ENCODE measurements at places on chromosomes 1 and 21.

- no peak for DNase-seq
Observed at GRCh38 chr21:29718081-29718815, 221.5 kb downstream of the GRIK1 start.

DNA sequence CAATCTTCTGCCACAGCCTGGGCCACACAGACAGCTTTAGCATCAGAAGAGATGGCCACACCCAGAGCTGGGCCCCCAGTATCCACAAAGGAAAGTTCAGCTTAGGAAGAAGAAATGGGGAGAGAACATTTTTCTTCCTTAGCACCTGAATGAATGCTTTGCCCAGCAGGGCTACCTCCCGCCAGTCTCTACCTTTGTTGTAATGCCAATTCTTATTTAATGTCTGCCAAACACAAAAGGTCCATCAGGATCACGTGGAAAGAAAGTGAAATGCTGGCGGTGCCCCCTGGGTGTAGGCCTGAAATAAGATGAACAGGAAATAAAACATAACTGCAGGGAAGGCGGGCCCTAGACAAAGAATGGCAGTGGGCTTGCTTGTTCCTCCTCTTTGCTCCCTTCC lies 125.6 kb downstream of the CACNA1E start:
- no peak for DNase-seq

DNA sequence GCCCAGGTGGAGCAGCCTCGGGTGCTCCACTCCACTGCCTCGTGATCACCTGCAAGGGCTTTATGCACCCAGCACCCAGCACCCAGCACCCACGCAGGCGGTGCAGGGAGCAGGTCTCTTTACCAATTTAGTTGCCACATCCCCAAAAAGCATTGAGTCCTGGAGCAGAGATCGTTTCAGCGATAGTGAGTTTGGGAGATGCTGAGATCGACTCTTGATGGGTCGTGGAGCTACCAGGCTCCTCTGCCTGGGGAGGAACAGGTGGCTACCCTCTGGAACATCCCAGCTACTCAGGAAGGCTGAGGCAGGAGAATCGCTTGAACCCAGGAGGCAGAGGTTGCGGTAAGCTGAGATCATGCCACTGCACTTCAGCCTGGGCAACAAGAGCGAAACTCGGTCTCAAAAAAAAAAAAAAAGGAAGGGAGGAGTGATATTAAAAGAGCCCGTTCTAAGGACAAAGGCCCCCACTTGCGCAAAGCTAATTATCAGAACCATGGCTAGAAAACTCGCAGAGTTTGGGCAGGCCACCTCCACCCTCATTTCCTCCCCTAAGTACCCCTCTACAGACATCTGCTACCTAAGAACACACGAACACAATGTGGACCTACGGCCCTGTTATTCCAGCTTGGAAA lies 106.5 kb upstream of the SLC45A1 start:
- DNase-seq, result no peak

DNA sequence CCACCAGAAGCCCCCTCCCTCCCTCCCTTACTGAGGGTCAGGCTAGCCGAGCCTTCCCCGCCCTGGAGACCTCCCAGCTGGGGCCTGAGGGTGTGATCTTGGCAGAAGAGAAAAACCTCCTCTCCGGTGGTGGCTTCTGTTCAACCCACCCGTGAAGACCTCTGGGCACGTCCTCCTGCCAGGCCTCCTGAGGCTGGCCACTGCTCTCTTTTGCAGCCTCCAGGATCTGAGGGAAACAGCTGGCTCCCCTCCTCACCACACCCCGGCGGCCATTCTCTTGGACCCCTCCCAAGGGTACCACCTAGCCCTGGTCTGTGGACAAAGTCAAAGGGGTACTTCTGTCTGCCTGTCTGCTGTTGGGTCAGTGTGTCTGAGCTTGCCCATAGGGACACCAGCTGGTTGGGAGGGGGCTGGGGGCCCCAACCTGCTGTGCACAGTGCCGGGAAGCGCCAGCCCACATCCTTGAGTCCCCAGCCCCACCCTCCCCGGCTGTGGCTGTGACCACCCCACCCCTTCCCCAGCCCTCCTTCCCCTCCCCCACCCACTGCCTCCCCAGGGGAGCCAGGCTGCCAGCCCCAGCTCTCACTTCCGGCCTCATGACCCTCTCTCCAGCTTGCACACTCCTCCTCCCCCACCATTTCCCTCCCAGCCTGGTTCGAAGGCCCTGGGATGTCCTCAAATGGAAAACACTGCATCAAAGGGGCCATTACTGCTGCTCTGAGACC lies 48.1 kb downstream of the AHDC1 start:
- DNase-seq, result no peak

GRCh38 chr1:76921590-76921989 lies 54.3 kb downstream of the ST6GALNAC5 start:
- DNase-seq, result no peak

DNA sequence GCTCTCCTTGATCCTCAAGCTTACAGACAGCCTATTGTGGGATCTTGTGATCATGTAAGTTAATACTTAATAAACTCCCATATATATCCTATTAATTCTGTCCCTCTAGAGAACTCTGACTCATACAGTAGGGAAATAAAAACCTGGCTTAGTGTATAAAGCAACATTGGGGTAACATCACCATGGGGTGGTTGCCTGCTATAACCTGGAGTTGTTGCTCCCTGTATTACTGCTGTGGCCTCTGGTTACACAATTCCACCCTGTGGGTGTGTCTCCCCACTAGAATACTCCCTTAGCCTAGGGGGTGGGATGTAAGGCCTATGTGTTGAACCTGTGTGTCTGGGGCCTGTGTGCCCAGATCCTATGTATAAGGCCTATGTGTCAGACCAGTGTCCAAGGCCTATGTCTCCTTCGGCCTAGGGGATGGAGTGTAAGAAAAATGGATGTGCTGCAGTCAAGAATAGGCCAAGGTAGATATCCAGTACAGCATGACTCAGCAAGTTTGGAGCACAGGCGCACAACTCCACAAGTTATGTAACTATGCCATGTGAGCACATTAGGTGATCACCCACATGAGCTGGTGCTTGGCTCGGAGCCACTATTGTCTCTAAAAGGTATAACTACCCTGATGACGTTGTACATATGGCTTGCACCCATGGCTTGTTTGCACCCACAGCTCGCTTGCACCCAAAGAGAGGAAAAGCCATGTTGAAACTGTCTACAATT lies 96.8 kb upstream of the C1orf21 start:
- DNase-seq, result no peak

DNA sequence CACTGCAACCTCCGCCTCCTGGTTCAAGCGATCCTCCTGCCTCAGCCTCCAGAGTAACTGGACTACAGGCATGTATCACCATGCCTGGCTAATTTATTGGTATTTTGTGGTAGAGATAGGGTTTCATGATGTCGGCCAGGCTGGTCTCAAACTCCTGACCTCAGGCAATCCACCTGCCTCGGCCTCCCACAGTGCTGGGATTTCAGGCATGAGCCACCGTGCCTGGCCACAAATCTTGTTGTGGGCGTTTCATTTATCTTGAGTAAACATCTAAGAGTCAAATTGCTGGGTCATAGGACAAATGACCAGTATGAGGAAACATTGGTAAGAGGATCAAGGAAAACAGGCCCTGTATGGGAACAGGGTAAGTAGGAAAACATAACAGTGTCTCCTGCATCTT lies 17.9 kb downstream of the TMEM200B start:
- DNase-seq, result no peak

- DNase-seq, result no peak
Observed at GRCh38 chr1:86739648-86740509, 35.5 kb downstream of the SH3GLB1 start.

DNA sequence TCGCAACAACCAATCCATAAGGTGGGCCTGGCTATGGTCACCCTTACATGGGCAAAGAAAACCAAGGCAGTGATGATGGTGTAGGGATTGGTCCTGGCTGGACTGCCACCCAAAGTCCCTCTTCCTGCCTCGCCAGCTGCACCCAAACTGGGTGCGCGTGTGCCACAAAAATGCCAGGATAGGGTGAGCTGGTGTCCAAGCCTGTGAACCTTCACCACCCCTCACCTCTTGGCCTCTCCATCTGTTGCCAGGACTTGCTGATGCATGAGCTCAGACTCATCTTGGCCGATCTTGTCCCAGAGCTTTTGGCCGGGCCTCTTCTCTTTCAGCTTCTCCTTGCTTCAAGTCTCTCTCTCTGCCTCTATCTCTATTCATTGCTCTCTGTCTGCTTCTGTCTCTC lies 41.8 kb downstream of the FOXD2 start:
- no peak for DNase-seq

DNA sequence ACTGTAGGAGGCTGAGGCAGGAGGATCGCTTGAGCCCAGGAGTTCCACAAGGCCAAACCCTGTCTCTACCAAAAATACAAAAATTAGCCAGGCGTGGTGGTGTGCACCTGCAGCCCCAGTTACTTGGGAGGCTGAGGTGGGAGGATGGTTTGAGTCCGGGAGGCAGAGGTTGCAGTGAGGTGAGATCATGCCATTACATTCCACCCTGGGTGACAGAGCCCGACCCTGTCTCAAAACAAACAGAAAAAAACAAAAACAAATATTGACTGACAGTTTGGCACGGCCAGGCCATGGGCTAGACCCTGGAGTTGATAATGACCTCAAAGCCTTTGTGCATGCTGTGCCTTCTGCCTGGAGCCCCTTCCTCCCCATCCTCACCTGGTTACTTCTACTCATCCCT lies 19.2 kb upstream of the RSPO1 start:
- no peak for DNase-seq

DNA sequence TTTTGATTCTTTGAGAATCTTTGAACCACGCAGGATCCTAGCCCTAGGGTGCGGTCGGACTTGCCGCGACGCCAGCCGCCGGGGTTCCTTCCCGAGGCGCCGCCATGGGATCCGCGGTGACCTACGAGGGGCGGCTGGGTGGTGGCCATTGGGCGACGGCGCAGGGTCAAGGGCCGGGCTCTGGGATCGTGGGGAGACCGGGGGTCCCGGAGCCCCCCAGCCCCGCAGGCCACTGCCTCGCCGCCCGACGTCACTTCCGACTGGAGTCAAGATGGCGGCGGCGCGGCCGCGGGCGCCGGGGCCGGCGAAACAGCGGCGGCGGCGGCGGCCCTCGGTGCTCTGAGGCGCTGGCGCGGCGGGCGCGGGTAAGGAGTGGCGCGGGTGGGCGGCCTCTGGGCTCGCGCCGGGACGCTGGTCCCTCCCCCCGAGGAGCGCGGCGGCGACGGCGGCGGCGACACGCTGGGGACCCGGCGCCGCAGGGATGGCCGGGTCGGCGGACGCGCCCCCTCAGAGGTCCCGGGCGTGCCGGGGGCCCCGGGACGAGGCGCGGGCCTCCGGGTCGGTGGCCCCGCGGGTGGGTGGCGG lies at the start of gene PRDM2:
TSS of gene PRDM2 (plus strand) at position 253 of the 585 bp plus-strand sequence. CDS start 15,418 bp downstream, outside the sequence.
- DNase-seq, result peak; percentile 79

DNA sequence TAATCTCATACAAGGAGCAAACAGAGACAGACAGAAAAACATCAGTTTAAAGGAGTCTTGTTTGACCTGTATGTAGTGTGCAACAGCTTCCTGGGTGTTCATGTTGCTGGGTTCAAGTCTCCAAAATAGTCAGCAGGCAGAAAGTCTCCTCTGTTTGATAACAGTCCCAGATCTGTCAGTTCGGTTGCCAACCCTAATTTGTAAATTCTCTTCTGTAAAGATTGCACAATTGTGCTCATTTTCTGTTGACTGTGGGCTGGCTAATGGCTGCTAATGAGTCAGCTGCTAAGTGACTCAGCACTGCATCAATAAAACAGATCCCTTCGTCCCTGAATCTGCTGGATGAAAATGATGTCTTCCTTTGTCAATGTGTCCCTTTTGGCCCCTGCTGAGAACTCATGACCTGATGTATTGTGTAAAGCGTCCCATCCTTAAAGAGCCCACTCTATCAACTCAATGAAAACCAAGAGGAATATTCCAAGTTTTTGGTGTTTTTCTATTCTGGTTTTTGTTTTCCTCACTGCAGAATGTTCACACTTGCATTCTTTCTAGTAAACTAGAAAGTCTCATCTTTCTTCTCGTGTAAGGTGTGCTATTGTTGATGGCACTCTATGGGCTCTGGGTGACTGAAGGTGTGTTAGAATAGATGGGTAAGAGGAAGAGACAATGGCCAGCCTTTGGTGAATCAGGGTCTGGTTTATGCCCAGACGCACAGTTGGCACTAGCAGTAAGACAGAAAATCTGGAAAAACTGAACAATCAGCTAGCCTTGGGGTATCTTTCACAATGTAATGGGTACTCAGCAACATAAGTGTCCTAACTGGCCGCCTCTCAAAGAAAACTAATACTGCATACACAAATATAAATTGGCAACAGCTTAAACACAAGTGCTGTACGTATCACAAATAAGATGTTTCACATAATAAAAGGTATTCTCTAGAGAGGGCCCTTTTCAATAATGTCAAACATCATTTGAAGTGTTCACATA lies 75.1 kb upstream of the SIPA1L2 start:
- DNase-seq, result no peak

- DNase-seq, result peak; percentile 66
Observed at GRCh38 chr1:42035205-42035829, 116.6 kb upstream of the HIVEP3 start.

- DNase-seq, result no peak
Observed at GRCh38 chr1:168867941-168868634, 139.1 kb upstream of the DPT start.

GRCh38 chr1:43077273-43077672 lies 94.8 kb downstream of the EBNA1BP2 start:
- no peak for DNase-seq

- no peak for DNase-seq
Observed at GRCh38 chr1:174999936-175000696, at the start of gene CACYBP. CACYBP (plus strand) TSS chr1:174999947; CDS start chr1:175000181, 234 bp downstream.

DNA sequence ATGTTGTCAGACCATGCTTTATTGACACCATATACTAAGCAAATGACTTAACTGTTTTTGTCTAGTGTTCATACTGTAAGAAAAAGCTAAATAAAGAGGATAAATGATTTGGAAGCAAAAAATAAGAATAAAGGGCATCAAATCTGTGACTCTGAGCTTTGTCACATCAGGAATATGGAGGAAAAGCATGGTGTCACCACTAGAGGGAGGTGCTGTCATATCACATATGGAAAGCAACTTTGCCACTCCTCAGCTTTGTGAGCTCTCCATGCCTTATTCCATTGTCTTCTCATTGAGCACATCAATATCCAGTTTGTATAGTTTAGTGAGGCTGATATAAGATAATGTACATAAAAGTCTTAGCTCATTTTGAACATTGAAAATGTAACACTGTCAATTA lies 20.8 kb upstream of the GBP1 start:
- no peak for DNase-seq

- DNase-seq, result peak; percentile 54
Observed at GRCh38 chr1:206923009-206923960, 1.5 kb upstream of the FCMR start.

GRCh38 chr1:218383681-218384080 lies 38.5 kb downstream of the TGFB2 start:
- no peak for DNase-seq

DNA sequence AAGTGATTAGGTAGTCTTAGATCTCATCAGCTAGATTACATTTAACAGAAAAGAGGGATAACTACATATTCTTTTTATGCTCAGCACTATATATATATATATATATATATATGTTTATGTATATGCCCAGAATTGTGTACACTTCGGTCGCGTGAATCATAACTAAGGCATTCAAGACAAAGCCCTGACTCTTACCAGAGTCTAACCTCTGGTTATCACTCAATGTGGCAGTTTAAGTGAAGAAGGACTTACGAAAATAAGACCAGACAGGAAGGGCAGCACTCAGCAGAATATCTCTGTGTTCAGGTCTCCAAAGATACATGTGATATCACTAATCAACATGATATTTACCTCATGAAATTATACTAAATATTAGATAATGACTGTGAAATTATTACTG lies 1326.7 kb downstream of the MRPL39 start:
- no peak for DNase-seq

- no peak for DNase-seq
Observed at GRCh38 chr1:8118031-8118451, 91.9 kb upstream of the ERRFI1 start.
